H1 (cell line): ENCODE measurements at places on chromosomes 11 and 22.

DNA sequence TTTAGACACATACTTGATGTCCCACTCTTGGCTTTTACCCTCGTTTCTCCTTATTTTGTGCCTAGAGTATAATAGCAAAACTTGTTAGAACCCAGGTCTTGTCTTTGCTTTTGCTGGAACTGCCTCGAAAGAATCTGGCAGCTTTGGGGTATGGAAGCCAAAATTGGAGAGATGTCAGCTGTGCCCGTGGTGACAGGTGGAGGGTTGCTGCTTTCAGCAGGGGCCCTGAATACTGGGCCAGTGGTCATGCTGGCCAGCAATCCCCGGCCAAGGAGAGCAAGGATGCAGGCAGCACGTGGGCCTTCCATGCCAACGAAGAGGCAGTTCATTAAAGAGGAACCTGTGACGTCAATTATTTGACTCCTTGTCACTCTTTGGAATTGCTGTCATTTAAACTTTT lies 181.1 kb downstream of the HIPK3 start:
- no peak for DNase-seq

GRCh38 chr11:5712507-5712906 lies 22.9 kb downstream of the TRIM22 start:
- DNase-seq, result no peak

- no peak for DNase-seq
These were observed 17.5 kb downstream of the ADORA2A start for GRCh38 chr22:24444729-24445466.

GRCh38 chr11:114215428-114215827 lies 80.8 kb upstream of the NNMT start:
- DNase-seq, result no peak

GRCh38 chr11:19845626-19846025 lies 133.0 kb downstream of the NAV2 start:
- DNase-seq, result no peak

DNA sequence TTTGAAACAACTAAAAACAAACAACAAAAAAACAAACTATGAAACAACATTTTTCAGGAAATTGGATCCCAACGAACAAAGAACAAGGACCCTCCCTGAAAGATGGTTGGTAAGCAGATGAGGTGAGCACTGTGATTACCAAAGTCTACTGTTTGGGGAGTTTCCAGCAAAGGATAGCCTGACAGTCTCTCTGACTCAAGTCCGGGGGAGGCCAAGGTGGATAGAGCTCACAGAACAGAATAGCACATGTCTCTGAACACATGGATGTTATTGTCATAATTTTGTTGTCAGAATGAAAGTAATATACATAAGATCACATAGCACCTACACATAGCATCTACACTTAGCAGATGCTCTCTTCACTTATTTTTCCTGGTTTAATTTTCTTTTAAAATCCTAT lies 501.3 kb upstream of the TENM4 start:
- DNase-seq, result no peak

DNA sequence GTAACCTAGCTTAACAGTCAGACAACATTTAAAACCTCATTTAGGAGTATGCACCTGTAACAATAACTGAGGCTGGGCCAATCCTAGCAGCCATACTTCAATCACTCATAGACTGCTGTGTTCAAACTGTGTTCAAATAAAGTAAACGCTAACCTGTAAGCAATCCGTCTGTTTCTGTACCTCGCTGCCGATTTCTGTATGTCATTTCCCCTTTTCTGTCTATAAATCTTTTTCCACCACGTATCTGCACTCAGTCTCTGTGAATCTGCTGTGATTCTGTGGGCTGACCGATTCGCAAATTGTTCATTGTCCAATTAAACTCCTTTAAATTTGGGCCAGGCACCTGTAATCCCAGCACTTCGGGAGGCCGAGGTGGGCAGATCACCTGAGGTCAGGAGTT lies 12.3 kb downstream of the APOBEC3H start:
- no peak for DNase-seq

DNA sequence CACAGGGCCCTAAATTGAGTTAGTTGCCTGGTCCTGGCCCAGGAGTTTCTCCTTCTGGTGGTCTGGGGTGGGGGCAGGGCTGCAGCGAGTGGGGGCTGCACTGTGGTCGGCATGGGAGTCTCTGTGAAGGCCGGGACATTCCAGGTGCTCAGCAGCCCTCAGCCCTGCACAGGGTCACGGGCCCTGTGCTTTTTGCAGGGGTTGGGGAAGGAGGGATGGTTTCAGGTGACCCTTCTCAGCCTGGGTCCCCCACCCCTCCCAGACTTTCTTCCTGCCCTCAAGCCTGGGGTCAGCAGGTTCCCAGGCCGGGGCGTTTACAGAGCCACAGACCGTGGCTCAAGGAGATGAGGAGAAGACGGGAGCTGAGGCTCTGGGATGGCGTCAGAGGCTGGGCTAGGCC lies 7.8 kb downstream of the EMID1 start:
- DNase-seq, result no peak

- no peak for DNase-seq
These were observed 16.0 kb downstream of the STARD10 start for GRCh38 chr11:72777755-72778278.

DNA sequence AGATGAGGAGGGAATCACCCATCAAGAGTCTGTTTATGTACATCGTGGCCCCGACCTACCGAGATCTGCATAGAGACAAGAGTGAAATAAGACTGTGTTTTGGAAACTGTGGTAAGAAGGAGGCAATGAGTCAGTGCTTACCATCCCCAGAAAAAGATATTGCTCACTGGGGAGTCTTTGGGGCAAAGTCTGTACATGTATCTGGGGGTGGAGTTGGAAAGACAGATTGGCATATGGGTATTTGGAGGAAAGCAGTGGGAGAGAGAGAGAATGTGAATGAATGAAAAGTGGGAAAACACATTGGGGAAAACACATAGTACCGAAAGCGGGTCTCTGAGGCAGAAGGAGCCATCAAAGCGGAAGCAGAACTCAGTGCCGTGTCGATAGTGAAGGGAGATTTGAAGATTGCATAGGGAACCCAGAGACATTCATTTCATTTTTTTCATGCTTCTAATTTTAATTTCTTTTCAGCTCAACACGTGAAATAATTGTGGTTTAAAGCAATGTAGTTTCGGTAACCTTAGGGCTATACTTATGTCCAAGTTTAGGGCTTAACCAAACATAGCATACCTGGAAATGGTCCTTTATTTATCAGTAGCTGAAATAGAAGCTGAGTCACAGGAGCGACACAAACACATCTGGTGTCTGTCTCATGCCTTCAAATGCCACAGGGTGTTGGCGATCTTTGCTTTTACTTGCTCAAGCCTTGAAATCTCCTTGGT lies 98.6 kb upstream of the CD44 start:
- DNase-seq, result no peak

DNA sequence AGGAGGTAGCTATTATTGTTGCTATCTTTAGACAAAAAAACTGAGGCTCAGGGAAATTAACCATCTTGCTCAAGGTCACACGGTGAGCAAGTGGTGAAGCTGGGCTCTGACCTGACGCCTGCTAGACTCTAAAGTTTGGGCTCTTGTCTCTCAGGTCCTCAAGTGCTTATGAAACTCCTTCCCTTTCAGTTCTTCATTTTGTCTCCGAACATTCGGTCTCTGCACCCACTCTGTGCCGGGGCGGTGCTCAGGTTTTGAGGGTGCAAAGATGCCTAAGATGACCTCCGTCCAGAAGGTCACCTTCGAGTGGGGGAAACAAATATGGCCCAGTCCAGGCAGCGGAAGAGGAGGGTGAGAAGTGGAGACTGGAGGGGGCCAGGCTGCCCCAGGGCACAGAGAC lies 16.0 kb downstream of the OVOL1 start:
- DNase-seq, result no peak

DNA sequence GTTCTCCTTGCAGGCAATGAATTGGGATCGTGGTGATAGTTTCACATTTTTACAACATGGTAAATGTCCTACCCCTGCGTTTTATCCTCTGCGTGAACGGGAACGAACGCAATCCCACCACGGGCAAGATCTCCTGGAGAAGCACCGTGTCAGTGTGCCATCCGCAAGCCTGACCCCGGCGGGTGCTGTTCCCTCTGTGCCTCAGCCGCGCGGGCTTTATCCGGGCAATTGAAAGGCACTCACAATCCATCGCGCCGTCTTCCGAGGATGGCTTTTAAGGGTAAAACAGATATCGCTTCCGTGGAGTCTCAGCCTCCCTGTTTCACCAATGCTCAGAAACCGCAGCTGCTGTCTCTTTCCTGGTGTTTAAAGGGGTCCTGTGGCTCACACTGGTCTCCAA lies 1387.5 kb downstream of the BRD1 start:
- DNase-seq, result no peak

DNA sequence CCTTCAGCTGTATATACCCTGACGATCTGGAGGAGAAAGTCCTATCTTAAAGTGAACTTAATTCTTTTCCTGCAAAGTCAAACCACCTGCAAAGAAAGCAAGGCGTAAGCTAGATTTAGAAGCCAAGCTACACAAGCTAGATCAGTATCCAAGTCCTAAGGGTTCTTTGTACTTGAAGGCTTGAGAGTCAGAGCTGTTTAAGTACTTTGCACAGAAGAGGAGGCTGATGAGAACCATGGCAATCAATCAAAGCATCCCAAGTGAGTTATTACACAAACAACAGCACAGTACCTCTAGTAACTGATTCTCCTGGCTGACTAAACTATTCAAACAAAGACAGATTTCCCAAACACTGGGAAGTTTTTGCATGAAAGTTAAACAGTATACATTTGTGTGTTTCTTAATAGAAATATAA lies 1.9 kb downstream of the CDON start:
- DNase-seq, result no peak

DNA sequence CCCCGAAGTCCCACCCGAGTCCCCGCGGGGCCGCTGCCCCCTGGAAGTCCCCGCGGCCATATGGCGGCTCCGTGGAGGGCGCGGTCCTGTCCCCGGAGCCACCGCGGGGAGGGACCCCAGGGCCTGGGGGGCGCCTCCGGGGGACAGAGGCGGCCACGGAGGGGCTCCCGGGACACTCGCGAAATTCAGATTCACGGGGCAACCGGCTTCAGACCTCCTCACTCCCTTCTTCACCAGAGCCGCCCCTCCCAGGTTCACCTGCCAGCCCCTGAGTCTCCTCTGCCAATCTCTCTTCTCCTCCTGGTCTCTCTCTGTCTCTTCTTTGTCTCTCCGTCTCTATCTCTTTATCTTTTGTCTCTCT lies 28.2 kb upstream of the TOLLIP start:
- DNase-seq, result no peak
